SHP77 treated with DMSO at 0.1 percent for 48 hours (cell line): ENCODE measurements at places on chromosomes 2 and 18.

DNA sequence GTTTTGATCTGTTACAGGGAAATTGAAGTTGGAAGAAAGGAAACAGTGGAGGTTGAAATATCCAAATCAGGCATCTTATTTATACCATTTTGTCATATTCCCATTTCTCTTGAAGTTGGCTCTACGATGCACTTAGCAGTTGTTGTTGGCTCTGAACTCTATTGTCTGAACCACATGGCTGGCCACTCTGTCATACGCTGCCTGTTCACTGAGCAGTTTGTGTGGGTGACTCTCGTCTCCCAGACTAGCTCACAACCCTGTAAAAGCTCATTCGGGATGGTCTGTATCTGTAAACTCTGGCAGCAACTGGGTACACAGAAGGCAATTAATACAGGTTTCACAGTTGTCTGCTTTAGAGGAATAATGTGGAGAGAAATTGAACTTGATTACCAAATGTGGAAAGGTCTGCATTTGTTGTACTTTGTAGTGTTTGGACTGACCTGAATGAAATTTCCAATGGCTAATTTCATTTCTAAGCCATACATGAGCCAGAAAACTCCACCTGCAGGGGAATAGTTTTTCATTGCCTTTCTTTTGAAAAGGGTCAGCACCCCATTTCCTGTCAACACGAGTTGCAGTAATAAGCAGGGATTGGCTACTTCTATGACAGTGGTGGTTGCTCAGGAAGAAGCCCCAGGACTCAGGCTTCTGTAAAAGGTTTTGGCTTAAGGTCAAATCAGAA is 378.2 kb downstream of the OSR1 start:
- no peak for DNase-seq

DNA sequence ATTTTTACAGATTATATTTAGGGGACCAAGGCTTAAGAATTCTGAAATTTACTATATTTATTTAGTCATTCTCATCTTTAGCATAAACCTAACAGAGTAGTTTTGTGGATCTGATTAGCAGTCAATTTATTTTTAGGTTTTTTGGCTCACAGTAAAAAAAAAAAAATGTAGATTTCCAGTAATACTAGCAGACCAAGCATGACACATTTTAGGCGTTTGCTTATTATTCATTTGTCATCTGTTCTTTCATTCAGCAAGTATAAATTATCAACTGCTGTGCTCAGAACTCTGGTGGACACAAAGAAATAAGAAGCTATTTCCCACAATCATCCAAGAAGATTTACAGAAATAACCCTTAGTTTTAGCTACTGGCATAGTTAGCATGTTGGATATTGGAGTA is 20.6 kb downstream of the PDE1A start:
- no peak for DNase-seq

GRCh38 chr2:144513388-144514101 is 6.4 kb downstream of the ZEB2 start:
- DNase-seq = no peak

- DNase-seq = no peak
Observed at GRCh38 chr2:104337869-104338268, 516.0 kb upstream of the POU3F3 start.

GRCh38 chr2:66753660-66754059 is 318.7 kb downstream of the MEIS1 start:
- no peak for DNase-seq
